ENCODE measurements at places on chromosomes 7 and 10.

DNA sequence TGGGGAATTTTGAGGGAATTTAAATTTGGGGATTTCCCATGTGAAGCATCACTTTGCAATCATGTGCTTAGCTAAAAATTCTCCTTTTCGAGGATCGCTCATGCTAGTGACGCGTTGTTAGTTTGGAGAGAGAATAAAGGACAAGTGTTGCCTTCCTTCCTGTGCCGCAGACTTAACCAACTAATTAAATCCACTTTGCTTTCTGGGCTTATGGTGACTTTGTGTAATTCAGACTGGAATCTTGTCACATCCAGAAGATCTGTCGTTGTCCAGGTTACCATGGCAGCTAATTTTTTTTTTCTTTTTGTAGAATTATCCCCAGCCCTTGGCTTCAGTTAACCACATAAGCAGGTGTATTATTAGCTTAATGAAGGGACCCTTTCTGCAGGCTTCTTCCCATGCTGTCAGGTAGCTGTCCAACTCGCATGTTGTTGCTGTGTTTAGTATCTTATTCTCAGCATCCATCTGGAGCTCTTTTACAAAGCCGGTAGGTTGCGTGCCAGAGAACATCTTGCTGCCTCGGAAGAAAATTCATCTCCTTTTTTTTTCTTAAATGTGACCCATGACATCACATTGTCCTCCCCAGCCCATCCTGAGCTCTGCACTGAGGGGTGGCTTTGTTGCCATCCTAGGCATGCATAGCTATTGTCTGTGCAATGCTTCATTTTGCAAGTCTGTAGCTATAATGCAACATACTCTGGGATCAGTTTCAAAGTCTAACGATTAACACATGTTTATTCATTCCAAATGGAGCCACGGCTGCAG lies 47.2 kb upstream of the NRP1 start:
- no peak for DNase-seq

- no peak for DNase-seq
These were observed 254.7 kb upstream of the NFE2L3 start for GRCh38 chr7:25897261-25897782.

GRCh38 chr7:91832493-91833045 lies 47.9 kb downstream of the MTERF1 start:
- DNase-seq, result no peak

- DNase-seq, result no peak
These were observed 360.4 kb downstream of the CXCL12 start for GRCh38 chr10:44024356-44025116.

- DNase-seq, result no peak
These were observed 291.3 kb upstream of the ZMIZ1 start for GRCh38 chr10:78777466-78777865.

GRCh38 chr7:27110186-27111031 lies 7.9 kb upstream of the HOXA2 start:
- DNase-seq, result no peak

GRCh38 chr7:83791737-83792136 lies 142.8 kb upstream of the SEMA3E start:
- DNase-seq, result no peak

DNA sequence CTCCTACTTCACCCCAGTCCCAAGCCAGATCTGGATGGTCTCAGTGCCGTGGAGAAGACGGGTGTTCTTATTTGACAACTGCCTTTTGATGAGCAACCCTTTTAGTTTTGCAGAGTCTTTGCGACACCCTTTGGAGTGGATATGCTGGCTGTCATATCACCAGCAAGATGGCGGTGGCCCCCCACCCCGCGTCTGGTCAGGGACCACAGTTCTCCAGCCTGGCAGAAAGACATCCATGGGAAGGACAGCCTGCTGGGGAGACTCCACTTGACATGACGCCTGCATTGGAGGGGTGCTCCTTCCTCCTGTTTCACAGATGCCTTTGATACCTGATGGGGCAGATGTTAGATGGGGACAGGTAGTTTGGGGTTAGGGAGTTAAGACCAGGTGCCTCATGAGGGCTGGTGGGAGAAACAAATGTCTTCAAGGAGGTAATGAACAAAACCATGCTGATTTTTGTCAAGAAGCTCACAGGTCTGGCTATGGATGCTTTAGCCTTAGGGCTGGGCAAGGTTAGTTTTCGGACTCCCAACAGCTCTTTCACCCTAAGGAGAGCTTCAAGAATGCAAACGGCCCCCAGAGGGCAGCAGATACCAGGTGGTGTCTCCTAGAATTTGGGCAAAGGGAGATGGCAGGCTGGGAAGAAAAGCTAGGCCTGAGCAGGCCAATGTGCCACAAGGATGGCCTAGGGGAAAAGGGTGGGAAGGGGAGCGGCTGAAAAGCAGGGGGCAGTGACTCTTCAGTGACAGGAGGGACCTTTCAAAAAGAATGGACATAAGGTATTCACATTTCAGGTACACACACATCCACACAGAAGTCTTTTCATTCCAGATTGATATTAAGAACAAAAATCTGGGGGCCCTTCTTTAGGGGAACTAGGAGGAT lies 95.2 kb downstream of the CLEC2L start:
- no peak for DNase-seq

- no peak for DNase-seq
These were observed 356.6 kb upstream of the ZMIZ1 start for GRCh38 chr10:78712147-78712546.

DNA sequence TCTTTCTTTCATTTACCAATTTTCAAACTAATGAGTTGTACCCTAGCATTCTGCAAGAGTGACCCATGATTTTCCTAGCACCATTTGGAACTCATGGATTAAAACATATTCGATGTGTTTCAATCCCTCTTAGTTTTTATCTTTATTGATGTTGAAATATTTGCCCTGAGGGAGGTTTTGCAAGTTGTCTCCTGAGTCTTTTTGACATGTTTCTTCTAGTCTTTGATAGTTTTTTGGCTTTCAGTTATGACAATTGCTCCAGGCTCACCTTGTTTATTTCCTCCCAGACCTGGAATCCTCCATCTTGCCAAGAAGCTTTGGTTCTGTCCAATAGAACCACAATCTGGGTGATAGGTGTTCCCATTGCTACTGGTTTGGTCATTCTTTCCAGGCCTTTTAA lies 327.8 kb downstream of the WDR11 start:
- no peak for DNase-seq

DNA sequence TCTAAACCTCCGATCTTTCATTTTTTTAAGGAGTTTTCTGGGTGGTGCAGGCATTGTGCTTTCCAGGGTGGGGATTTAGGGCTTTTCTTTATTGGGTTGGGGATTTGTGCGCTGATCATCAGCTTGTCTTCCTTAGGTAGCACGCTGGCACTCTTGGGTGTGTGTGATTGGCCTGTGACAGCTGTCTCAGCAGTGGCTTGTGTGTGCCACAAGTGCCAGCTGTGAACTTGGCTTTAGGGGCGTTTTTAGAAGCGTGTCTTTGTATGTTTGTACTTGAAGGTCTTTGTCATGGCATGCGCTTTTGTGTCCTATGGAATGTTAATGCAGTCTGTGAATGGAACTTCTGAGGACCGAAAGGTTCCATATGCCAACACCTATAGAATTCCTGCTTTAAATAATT lies 788 bp downstream of the AKAP9 start:
- DNase-seq, result peak; percentile 76

DNA sequence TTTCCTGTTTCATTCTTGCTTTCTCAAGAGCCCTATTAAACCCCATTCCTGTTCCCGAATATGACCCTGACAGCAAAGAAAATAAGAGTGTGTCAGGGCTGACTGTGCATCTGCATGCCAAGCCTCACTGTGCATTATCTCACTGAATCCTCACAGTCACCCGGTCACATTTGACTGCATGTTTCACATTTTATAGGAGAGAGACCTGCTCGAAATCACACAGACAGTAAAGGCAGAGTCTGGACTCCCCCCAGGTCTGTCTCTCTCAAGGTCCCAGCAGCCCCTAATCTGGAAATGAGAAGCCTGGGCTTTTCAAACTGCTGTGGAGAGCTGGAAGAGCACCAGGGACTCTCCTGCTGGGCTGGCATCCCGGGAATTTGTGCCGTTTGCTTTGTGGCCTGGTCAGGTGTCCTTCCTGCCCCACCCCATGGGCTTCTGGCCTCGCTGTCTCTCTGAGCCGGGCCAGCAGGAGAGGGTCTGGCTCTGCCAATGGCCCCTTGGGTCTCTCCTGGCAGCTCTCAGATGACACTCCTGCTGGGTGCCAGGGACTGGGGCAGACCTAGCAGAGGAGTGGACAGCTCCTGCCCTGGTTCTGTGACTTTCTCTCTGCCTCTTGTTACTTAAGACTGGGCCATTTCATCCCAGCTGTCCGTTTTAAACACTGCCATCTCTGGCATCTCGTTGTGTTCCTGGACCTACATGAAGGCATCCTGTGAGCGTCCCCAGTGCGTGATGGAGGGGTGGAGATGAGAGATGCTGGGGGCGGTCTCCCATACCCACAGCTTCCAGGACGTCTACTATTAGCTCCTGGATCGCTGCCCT lies 173.6 kb downstream of the ARHGAP12 start:
- DNase-seq, result no peak

DNA sequence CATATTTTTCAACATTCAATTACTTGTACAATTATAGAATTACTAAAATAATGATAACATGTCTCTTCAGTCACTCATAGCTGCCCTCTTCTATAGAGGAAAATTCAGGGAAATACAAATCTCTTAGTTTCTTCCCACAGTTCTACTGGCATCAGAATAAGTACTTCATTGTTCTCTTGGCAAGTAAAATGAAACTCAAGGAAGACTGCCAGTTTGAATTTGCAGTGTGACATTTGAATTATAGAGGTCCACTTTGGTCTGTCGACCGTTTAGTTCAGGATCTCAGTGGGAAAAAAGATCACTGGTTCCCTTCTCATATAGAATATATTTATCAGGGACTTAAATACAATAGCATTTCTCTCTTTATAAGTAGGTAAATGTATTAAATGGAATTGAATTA lies 114.5 kb downstream of the PON1 start:
- no peak for DNase-seq

DNA sequence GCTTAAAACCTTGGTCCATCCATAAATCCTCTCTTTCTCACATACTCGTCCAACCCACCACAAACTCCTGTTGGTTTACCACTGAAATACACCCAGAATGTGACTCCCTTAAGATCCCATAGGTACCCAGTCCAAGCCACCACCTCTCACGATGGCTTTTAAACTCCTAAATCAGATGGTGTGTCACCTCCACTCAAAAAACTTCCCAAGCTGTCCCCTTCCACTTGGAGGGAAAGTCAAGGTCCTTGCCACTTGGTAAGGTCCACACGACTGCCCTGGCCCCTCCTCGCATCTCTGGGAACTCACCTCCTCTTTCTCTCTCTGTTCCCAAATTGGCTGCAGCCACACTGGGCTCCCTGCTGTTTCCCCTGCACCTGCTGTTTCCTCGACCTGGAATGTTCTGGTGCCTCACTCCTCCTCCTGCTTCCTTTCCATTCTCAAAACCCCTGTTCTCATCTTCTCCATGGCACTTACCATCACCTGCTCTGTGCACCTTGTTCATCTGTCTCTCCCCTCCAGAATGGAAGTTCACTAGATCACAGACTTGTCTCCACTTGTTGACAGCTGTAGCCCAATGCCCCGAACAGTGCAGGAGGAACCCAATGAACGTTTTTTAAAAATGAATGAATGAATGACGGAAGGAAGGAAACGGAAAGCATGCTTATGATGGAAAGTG lies 23.0 kb downstream of the ZFAND2A start:
- DNase-seq, result no peak

GRCh38 chr10:70772627-70773026 lies 12.6 kb downstream of the TBATA start:
- DNase-seq, result no peak

- no peak for DNase-seq
These were observed 73.4 kb downstream of the PAPSS2 start for GRCh38 chr10:87733081-87733480.

DNA sequence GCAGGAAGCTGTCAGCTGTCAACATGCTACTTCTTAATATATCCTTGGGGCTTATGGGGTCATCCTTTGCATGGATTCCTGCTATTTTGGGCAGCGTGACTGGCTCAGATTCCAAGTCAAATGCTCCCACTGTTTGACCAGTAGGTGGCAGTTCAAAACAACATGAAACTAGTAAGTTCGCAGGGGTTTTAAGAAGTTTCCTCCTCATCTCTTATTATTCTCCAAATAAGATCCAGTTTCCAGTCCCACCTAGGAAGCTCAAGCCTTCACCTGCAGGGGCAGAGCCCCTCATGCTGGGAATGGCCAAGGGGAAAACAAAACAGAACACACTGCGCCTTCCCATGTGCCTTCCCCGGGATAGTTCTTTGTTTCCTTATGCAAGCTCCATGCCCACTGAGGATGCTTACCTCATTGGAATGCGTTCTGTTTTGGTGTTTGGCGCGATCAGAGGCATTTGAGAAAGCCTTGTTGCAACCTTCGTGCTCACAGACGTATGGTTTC lies 259.8 kb downstream of the GLI3 start:
- DNase-seq, result peak; percentile 0

GRCh38 chr10:100508691-100509150 lies 10.9 kb downstream of the SEC31B start:
- DNase-seq, result peak; percentile 0

- DNase-seq, result no peak
These were observed 123.8 kb upstream of the PRPS1L1 start for GRCh38 chr7:18151422-18151821.

- DNase-seq, result no peak
These were observed 7.5 kb downstream of the ANKIB1 start for GRCh38 chr7:92253251-92253650.

- DNase-seq, result no peak
These were observed 101.1 kb downstream of the TPST1 start for GRCh38 chr7:66306243-66306642.

GRCh38 chr7:111498391-111499007 lies 63.8 kb downstream of the IMMP2L start:
- DNase-seq, result no peak

- DNase-seq, result no peak
These were observed 8.9 kb downstream of the DLX6 start for GRCh38 chr7:97014145-97014750.

GRCh38 chr10:1420661-1421362 lies 316.5 kb downstream of the ADARB2 start:
- peak; percentile 86 for DNase-seq

GRCh38 chr10:14554091-14554490 lies 220.6 kb downstream of the FAM107B start:
- DNase-seq, result no peak

GRCh38 chr10:98790817-98791216 lies 344.1 kb upstream of the HPS1 start:
- peak; percentile 11 for DNase-seq

DNA sequence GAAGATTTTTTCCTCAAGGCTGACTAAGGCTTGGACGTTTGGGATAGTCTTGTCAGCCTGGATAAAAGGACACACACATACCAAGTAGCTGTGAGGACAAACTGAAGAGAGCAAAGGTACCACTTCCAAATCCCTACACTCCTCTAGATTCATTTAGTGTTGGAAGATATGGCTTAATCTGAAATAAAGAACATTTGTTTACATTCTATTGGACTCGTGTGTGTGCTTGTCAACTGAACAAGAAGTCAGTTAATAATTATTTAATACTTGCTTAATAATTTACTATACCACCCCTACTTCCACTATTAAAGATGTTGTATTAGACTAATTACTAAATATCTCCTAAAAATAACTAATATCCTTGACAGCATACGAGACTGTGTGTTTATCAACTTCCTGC lies 23.3 kb upstream of the DYNC1I1 start:
- no peak for DNase-seq

- DNase-seq, result no peak
These were observed 79.1 kb downstream of the XRCC2 start for GRCh38 chr7:152596824-152597223.
